ENCODE measurements at places on chromosomes 6 and 20.

DNA sequence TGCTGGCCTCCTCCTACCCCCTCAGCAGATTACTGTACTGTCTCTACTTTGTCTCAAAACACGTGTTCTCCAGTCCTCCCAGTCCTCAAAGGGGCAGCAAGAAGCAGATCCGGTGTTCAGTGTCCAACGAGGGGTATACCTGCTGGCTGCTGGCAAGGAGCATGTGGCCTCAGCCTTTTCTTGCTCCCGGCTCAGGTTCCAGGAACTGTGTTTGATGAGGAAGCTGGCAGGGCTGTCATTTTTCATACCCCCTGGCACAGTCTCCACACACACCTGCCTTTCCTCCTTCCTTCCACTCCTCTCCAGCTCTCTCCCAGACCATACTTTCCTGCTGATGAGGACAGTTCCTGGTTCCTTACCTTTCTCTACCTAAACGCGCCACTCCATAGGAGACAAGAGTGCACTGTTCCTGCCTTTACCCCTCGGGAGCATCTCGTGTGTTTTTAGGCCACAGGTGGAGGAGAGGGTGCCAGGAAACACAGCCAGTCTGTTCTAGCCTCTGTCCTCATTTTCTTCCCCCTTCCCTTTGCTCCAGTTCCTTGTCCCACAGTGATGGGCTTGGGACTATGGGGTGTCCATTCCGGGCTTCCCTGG is 77.2 kb downstream of the SSR1 start:
- no peak for DNase-seq

DNA sequence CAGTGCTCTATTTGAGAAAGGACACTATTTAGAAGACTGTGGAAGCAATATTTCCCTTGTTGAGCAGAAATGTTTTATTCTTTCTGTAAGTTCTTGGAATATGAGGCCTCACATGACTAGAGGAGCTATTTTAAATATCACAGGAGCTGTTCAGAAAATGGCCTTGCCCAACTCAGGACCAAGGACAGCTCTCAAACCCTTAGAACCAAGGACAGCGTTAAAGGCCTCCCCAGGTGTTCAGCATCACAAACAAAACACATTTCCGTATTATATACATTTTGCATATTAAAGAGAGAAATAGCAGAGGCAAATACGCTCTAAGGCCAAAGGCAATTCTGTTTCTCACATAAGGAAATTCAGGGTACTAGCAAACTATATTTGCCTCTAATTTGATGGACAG is 631.4 kb downstream of the CDH26 start:
- DNase-seq, result no peak

DNA sequence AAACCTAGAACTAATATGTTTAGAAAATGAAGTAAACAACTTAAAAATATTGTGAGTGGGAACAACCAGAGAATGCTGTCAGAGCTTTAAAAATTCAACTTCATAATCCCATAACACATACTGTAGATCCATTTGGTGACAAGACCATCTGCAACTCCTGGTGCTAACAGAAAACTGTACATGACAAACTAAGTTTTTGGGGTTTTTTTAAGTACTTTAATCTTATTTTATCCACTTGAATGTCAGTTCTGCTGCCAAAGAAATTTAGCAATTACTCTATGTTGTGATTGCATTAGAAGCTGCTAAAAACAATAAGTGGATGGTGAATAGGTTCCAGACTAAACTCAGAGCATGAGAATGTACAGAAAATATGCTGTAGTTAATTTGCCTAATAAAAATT is 345.4 kb downstream of the COL12A1 start:
- no peak for DNase-seq

DNA sequence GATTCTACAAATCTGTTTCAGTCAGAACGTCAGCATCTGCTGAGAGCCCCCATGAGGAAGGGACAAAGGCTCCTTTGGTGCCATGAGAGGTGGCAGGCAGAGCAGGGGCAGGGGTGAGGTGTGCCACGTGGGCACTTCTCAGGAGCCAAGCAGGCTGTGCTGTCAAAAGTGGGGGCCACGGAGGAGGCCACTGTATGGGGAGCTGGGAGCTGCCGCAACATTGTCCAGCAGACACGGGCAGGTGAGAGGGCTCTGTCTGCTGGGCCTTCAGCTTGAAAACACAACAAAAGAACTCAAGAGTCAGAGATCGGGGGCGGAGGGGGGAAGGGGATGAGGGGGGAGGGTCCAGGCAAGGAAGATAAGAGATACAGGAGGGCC is 21.6 kb upstream of the FOXP4 start:
- DNase-seq, result no peak

GRCh38 chr6:111662072-111662793 is 56.6 kb upstream of the TRAF3IP2 start:
- DNase-seq, result no peak

- DNase-seq, result no peak
Observed at GRCh38 chr6:113487489-113488058, 369.6 kb upstream of the MARCKS start.

DNA sequence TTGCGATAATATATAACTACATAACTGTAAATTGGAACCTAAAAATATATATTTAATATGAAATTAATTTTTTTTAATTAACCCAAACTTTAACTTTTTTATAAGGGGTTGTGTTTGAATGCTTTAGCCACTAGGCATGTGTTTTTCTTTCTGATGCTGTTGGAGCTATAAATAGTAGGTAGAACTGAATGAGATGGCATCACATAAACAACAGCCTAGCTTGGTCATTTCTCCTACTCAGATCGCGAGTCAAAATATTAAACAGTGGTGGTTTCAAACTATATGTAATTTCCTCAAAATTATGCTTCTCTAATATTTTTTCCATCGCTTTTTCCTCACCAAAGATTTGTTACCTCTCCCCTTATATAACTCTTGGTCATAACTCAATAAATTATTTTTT is 243.2 kb downstream of the ARID1B start:
- no peak for DNase-seq

DNA sequence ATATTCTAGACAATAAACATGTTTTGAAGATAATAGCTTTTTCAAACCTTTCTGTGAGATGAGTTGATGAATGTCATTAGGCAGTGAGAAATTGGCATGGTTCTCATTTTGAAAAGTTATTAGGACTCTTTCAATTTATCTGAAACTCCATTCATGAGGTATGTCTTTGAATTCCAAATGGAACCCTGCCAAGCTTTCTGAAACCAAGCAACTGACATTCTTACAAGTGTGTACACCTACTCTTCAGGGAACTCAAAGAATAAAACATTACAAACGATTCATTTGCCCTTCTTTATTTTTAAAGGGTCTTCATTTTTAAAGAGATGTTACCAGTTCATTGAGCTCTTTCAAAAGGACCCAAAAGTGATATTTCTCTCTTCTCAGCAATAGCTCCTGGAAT is 2.1 kb upstream of the TRDN start:
- DNase-seq, result no peak

DNA sequence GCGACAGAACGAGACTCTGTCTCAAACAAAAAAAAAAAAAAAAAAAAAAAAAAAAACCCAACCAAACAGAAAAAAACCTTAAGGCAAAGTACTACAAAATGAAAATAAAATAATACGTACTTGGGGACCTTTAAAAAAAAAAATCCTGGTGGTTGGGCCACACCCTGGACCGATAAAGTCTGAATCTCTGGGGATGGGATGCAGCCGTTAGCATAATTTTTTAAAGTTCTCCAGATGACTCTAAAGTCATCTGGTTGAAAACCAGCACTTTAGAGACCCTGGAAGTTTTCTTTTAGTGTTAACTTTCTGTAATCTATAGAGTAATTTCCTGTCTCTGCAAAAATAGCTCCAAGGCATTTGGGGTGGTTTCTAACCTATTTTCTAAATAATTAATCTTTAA is 142.9 kb upstream of the SALL4 start:
- DNase-seq, result no peak
